ENCODE measurements at places on chromosomes 16 and 17.
A peak's percentile ranks its signal among the peaks of the same experiment; 100 is the strongest.

- no peak for DNase-seq
These were observed 50.5 kb downstream of the YPEL2 start for GRCh38 chr17:59381716-59382570.

- DNase-seq = no peak
These were observed 11.7 kb upstream of the ZNF594 start for GRCh38 chr17:5203178-5203907.

DNA sequence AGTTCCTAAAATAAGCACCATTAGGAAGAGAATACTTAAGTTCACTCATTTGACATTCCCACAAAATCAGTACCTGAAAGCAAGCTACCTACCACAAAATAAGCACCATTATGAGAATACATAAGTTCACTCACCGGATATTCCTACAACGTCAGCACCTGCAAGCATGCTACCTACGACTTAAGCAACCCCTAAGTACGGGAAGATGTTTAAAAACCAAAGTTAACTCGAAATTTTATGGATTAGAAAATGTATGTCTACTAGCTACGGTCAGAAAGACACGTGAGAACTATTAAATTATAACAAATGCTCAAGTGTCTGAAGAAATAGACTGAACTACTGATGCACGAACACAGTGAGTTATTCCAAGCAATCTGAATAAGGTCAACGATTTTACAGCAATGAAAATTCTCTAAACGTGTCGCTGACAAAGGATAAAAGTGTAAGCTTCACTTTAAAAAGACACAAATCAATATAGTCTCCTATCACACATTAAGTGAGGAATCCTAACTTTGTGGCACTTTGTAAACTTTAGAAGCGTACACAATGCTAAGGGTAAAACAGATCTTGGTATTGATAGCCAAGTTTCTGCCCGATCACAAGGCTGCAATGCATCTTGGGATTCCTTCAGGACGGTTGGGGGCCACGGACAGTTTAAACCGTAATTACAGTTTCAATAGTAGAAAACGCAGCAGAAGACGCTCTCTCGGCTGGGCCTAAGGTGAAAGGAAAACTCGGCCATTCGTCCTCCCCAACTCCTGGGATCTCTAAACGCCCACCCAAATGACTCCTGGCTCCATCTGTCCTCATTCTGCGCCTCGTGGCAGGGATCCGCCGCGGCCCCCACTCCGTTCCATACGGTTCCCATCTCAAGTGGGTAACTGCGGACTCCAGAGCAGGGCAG lies 1.3 kb downstream of the GSPT1 start:
- no peak for DNase-seq

- no peak for DNase-seq
These were observed 1.4 kb upstream of the RAC3 start for GRCh38 chr17:82029990-82030469.

DNA sequence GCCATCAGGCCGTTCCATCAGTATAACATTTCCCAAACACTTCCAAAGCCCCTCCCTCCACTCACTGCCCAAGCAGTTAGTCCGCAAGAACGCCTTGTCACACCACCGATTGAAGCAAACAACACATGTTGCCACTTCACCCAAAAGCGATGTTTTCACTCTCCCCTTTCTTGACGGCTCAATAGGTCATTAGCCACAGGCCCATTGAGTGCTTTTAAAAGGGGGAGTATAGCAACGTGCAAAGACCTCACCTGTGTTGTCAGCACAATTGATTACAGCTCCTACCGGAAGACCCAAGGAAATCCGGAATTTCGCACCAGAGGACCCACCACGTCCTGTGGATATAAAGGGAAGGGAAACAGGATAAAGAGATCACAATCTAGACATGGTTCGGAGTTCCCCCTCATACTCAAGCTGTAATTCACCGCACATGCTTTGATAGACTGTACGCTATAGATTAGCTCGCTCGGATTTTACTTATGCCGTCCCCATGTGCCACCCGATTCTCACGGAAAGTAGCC lies 690 bp downstream of the RPL23 start:
- no peak for DNase-seq

DNA sequence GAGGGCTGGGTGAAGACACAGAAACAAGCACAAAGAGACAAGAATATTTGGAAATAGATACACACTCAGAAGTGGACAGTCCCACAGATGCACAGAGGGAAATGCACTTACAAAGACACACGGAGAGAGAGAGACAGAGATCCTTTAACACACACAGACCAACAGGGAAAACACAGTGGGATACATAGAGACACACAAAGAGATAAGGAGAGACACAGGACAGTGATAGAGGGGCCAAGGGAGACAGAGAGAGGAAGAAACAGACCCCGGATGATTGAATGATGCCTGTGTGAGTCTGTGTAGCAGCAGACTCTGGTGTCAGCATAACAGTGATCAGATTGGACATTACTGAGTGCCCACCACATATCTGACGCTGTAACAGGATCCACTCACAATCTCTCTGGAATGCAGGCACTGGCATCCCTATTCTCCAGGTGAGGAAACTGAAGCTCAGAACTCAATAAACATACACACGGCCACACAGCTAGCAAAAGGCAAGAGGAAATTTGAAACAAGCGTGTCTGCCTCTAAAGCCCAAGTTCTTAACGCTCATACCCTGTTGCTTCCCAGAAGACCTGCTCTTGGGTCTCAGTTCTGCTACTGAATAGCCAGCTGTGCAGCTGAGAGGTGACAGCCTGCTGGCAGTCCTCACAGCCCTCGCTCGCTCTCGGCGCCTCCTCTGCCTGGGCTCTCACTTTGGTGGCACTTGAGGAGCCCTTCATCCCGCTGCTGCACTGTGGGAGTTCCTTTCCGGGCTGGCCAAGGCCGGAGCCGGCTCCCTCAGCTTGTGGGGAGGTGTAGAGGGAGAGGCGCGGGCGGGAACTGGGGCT lies 186.3 kb upstream of the NLRP1 start:
- DNase-seq = no peak

DNA sequence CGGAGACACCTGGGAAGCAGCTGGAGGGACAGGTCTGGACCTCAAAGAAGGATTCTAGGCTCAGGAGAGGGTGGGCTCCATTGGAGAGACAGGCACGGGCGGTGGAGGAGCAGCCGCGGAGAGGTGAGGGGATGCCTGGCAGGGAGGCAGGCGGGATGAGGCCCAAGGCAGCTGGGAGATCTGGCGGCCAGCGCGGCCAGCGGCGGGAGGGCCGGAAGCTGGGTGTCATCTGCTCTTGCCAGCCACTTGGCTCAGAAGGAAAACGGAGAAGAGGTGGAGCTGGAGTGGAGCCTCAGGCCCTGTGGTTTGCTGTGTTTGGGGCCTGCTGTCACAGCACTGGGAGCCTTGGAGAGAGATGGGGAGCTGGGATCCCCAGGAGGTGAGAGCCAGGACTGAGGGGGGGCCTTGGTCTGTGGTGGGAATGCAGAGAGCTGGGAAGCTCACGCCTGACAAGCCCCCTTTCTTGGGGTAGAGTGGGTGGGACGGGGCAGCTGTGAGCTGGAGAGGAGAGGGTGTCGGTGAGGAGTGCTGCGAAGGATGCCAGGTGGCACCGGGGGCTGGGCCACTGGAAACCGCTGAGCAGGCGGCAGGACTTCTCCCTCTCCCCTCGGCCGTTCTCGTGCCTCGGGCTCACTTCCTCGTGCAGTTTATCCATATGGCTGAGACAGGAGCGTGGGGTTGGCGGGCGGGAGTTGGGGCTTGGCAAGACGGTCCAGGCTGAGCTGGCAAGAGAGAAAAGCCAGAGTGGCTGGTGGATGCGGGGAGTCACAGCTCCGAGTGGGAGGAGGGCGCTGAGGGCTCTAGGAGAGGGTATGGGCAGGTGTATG lies 8.0 kb downstream of the TBC1D24 start:
- peak; percentile 61 for DNase-seq

DNA sequence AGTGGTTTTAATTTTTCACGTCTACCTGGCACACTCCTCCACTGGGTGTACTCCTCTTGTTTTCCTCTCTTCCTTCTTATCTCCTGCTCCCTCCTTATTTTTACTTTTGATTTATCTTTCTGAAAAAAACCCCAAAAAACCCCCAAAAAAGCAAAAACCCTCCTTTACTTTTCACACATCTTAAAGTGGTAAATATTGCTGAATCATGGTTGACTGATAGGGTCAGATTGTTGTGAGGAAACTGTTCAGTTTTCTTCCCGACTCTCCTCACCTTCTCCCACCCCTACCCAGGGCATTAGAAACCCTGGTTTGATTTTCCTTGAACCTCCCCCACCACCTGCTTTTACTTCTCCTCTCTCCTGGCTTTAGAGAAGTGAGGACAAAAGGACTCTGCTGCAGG lies 25.4 kb downstream of the ARHGAP44 start:
- no peak for DNase-seq

DNA sequence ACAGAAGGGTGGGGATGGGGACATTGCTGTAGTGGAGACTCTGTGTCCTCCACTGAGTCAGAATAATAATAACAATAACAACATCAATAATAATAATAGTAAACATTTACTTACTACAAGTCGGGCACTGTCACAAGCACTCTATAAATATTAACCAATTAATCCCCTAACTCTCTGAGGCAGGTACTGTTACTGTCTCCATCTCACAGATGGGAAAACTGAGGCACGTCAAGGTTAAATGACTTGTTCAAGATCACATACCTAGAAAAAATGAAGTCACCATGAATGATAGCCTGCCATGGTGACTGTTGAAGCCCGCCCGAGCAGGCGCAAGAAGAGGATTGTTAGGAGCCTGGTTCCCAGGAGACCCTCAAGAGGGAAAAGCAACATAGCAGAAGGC lies 10.2 kb downstream of the PRR29 start:
- no peak for DNase-seq

DNA sequence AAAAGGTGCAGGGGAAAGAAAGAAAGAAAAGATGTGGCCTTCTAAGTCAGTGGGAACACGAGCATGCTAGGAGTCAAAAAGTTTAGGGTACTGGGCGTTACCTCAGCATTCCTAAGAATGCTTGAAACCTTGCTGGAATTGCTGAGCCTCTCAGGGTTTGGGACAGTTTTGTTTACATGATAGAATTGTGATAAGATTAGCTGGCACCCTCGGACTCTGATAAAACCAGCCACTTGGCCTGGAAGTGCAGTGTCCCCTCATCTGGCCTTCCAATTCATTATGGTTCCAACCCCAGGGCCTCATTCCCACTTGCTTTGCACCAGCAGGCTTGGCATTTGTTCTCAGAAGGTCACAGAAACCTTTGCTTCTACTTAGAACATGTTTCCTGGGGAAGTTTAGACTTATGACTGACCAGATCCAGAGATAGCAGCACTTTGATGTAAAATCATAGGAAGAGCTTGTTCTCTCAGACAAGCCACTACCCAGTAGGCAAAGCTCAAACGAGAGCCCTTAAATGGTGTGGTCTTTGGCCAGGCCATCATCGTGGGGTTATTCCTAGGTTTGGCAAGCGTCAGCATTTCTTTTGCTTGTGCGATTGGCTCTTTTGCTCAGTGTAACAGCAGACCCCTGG lies 8.0 kb downstream of the SGF29 start:
- DNase-seq = no peak

DNA sequence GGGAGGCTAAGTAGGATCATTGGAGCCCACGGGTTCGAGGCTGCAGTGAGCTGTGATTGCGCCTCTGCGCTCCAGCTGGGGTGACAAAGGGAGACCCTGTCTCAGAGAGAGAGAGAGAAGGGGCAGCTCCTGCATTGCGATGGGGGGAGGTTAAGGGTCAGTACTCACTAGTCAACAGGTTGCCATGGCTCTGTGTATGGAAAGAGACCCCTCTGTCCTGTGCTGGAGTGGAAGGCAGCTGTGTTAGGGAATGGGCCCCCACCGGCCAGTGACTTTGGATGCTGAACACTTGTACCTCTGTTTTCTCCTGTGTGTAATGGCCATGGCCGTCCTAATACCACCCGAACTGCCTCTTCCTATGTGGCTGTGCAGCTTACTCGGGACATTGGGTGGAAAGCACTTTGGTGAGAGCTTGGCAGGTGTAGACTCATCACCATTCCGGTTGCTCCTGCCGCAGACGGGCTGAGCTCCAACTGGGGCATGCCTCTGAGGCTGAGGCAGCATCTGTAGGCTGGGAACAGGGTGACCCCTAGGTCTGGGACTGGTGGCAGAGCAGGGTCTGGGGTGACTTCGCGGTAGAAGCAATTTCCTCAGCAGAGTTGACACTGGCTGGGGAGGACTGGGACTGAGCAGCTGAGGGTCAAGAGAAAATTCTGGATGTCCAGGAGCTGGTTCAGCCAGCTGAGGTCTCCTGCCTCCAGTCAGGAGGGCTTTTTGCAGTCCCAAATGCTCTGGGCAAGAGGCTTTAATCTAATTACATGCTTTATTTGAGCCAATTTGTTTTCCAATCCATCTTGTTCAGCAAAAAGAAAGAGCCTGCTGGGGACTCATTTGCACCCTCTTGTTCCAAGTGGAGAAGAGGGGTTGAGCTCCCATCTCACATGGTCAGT lies 184.5 kb downstream of the NTN1 start:
- DNase-seq = no peak

DNA sequence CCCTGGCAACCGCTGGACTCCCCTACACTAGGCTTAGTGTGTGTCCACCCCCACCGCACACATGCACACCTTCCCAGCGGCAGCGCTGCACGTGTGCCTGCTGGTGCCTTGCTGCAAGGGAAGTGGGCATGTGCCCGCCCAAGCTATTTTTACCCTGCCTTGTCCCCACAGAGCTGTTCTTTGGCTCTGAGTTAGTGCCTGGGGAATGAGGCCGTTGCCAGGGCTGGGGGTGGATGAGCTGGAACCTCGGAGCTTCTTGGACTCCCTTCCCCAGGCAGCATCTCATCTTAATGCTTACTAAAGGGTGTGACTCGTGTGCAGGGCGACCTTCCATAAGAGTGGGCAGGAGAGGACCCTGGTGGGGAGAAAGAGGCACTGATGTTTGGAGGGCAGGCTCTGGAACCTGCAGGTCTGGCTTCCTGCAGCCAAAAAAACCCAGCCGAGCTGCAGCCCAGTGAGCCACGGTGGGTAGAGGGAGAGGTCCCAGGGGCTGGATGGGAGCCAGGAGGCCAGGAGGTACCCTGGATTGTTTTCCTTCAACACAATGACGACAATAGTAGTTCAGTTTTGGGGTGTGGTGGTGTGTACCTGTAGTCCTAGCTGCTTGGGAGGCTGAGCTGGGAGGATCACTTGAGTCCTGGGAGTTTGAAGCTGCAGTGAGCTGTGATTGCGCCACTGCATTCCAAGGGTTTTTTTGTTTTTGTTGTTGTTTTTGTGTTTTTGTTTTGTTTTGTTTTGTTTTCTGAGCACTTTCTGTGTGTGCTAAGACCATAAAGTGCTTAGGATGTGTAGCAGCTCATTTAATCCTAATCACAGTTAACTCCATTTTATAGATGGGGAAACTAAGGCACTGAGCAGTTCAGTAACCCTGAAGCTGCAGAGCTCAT lies 119.1 kb downstream of the RAB11FIP4 start:
- no peak for DNase-seq

- DNase-seq = no peak
These were observed 25.7 kb downstream of the RAB11FIP4 start for GRCh38 chr17:31417051-31417792.

DNA sequence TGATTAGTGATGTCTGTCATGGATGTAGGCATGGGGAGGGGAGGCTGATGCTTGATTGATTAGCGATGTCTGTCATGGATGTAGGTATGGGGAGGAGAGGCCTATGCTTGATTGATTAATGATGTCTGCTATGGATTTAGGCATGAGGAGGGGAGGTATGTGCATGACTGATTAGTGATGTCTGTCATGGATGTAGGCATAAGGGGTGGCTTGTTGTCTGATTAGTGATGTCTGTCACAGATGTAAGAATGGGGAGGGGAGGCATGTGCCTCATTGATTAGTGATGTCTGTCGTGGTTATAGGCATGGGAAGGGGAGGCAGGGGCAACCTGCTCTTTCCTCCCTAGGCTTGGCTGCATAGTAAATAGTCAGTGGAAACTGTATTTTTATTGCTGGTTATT lies 409.4 kb downstream of the HAPSTR1 start:
- no peak for DNase-seq

- DNase-seq = no peak
These were observed 65.7 kb downstream of the MAP2K6 start for GRCh38 chr17:69480245-69480644.
